ENCODE measurements at places on chromosomes 3 and 15. TPM values are rescaled to one million over a fixed set of nuclear protein-coding genes. Genes with fewer than 3 reads are reported as not detected.

- no peak for DNase-seq
Measured at GRCh38 chr15:62469874-62470688, 305.0 kb upstream of the C2CD4B start.

- no peak for DNase-seq
Measured at GRCh38 chr15:57298843-57299550, 77.3 kb upstream of the CGNL1 start.

GRCh38 chr15:55289011-55289745, 435 bp downstream of the RAB27A start:
- peak; percentile 20 for DNase-seq

- DNase-seq: no peak
Measured at GRCh38 chr15:65376767-65377104, 1.1 kb downstream of the IGDCC3 start.

- no peak for DNase-seq
Measured at GRCh38 chr3:154955907-154956533, 124.1 kb upstream of the MME start.

- DNase-seq: no peak
Measured at GRCh38 chr3:53192608-53193007, 31.6 kb downstream of the PRKCD start.

DNA sequence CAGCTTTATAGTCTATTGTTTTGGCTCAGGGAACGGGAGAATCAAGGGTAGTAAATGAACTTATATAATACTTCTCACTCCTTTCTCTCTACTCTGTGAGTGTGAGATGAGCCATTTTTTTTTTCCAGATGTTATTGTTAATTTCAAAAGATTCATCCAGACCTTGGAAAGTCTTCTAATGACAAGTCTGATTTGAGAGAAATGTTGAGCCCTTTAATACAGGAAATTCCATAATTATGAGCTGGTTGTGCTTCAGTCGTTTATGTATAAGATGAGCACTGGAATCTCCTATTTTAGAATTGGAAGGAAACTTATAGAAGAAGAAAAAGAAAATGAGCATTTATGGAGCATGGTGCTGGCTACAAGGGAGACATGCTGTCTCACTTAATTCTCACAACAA, 92.0 kb downstream of the FBN1 start:
- no peak for DNase-seq

DNA sequence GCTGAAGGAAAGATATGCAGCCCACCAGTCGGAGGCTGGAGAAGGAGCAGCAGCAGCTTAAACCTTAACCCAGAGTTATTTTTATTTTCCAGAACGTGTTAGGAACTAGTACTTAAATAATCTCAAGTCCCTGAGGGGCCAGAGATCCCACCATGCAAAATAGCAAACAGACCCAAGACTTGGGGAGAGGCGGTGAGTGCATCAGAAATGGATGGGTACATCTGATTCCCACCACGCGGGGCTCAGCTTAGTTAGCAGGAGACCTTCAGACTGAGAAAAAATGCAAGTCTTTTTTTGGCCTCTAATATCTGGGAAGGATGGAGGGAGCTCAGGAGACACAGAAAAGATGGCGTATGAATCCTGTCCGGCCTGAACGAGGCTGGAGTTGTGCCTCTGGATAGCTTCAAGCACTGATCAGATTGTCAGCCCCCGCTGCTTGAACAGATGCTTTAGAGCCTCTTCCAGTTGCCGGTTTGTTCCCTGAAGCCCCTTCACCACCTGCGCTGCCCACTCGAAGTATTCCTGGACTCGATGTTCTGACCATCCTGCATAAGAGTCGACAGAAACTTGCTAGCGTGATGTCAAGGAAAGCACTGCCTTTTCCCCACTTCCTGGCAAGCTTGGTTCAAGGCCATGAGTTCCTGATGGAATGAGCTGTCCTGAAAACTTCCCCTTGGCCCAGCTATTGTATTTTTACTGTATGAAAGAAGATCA, 1.3 kb downstream of the HDDC3 start:
- DNase-seq: no peak

DNA sequence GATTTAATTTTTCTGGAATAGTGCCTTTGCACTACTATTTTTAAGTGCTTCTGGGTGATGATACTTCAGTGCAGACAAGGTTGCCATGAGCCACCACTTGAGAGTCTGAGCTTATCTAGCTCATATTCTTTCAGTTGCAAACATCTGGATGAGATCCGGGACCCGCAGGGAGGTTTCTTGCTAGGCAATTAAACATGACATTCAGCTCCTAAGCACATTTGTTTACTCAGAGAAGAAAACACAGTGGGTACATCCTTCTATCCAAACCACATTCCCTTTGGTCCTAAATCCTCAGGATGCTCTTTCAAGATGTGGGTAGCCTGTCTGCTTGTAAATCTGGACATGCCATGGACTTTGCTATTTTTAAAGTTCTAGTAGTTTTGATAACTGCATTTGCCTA, 12.0 kb downstream of the PLSCR1 start:
- DNase-seq: no peak

- no peak for DNase-seq
Measured at GRCh38 chr3:2650746-2651145, 459.4 kb downstream of the IL5RA start.

DNA sequence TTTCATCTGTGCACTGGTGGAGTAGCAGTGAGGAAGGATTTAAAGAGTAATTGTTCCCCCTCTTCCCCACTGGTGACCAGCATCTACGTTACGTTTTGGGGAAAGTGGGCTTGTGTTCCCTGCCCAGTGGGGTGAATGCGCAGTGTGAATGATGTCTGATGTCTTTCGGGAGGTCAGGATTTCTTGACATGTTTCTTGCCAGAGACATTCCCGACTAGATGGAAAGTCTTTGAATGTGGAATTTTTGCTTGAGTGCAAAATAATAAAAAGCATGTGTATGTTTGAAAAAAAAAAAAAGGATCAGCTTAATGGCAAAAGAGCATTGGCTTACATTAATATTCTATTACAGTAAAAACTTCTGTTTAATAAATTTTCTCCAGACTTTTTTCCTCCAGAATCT, 632.2 kb downstream of the FOXP1 start:
- no peak for DNase-seq

- no peak for DNase-seq
Measured at GRCh38 chr3:25952133-25952532, 162.2 kb downstream of the OXSM start.

DNA sequence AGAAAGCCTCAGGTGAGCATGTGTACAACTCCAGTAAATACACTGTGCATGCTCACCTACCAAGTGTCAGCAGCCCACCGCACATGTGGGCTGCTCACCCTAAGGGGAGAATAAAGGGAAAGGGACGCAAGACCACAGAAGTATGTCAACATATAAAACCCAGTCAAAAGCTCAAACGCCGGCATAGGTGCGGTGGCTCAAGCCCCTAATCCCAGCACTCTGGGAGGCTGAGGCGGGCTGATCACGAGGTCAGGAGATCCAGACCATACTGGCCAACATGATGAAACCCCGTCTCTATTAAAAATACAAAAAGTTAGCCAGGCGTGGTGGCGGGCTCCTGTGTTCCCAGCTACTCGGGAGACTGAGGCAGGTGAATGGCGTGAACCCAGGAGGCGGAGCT, 732.1 kb downstream of the ZPLD1 start:
- no peak for DNase-seq

DNA sequence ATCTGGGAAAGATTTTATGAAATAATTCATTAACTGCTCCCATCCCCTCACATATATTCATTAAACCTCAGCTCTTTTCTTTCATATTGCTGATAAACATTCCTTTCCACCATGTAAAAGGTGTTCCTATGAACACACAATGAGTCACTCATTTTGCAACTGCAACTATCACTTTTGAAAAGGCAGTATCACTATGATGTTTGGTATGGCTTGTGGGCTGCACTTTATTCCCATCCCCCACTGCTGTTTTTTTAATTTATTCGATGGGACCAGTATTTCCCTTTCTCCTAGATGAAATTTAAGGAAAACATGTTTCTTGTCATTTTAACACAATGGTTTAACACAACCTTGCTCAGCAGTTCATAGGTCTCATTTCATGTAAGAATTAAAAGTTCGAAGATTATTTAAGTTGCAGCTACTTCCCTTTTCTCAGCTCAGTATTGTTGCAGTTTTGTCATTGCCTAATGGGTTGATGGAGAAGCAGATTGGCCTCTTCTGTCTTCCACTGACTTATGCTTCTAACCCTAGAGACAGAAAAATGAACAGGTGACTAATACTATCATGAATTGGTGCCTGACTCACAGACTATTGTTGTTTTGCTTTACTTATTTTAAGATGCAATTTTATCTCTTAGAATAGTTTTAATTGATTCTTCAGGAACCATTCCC, 280.3 kb downstream of the ZPLD1 start:
- no peak for DNase-seq

DNA sequence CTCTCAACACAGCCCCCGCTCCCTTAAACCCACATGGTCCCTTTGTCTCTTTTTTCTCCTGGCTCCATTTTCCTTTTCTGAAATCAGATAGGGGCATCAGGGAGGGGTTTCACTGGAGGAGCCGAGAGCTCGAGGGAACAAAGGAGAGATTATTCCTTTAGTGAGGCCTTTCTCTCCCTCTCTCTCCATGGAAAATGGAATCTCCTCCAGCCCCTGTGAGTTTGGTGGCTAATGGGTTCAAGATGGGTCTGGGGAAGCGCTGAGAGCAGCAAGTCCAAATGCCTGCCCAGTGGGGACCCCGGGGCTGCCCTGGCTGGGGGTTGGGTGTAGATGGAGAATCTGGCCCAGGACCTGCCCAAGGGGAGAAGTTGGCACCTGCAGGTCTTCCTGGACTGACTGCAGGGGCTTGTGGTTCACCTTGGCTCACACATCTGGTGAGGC, 56.8 kb downstream of the ITGA11 start:
- no peak for DNase-seq

DNA sequence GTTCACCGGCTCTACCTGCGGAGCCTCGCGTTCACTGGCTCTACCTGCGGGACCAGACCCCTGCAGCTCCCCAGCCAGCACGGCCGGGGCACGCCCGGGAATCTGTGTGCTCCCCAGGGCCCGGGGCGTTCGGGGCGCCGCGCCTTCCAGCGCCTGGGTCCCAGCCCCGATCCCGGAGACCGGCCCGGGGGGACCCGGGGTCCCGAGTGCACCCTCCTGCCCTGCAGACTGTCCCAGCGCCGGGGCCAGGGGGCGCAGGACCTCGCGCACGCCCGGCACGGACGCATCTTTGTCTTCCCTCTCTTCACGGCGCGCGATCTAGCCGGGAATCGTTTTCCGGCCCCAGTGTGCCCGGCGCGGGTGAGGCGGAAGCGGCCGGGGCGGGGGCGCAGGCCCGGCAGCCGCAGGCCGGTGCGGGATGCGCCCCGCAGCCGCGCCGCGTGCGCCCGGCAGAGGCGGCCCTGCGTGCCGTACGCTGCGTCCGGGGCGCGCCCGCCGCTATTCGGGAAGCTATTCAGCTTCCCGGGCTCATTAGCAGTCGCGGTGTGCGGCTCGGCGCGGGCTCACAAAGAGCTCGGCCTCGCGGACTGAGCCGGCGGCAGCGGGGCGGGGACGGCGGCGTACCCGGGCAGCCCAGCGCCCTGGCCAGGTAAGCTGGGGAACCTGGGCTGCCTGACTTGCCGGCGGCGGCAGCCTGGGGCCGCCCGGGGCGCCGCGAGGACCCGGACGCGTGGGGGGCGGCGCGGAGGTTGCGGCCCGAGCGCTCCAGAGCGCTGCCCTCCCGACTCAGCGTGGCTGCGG, at the start of gene APBA2:
Gene APBA2 (plus strand): TSS at position 345 of the 801 bp plus-strand sequence. CDS start 167,911 bp downstream, outside the sequence.
- peak; percentile 16 for DNase-seq

DNA sequence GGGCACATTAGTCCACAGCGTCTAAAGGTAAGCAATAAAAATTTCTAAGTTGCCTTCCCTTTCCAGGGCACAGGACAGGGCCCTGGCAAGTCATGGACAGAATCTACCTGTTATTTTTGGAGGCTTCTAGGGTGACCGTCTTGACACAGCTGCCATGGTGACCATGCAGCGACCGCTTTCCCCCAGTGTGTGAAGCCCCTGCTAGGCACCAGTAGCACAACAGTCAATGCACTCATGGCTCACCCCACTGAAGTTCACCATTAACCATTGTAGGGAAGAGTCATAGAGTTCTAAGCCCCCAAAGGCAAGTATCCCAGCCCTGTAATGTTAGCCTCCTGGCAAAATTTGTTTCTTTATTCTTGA, 43.8 kb upstream of the SLCO2A1 start:
- no peak for DNase-seq

DNA sequence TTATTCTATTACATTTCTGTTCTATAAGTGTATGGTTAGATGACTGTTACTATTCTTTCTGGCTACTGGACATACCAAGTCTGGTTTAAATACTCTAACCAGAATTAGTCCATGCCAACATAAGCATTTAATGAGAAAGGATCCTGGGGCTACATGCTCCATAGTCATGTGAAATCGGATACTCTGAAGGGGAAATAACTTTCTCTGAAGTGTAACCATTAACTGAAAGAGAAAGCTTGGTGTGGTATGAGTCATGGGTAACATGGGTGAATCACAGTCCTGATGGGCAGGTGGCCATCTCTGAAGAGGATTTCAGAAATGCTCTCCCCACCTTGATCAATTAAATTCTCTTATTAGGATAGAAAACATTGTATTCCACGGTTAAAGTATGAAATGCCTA, 69.4 kb downstream of the FHIT start:
- no peak for DNase-seq

DNA sequence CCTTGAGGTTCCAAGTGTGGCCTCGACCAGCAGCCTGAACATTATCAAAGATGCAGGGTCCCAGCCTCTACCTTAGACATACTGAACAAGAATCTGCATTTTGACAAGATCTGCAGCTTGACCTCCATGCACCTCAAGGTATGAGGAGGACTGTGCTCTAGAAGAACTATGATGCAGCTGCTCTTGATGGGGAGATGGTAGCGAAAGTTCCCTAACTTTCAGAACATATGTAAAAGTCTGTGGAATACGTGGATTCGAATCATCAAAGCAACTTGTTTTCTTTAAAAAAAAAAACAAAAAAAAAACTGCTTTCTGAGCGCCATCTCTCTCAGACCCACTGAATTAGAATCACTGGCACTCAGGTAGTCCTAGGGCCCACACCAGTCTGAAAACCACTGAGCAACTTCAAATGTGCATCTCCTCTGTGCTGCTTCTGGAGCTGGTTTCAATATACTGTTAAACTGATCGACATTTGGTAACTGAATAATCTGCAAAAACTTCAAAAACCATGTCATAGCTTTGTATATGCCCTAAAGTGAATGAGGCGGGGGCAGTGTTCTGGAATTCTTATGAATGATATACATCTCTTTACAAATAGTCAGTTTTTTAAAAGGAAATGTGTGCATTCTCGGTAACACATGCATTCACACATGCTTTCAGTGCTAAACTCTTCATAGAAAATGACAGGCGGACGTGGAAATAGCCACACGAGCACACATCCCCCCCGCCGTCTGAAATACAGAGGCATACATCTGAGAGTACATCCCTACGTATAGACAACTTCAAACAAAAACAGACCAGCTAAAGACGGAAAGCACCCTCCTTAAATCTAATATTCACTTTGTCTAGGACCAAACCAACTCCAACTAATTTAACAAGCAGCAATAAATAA, 128.8 kb downstream of the FOXP1 start:
- no peak for DNase-seq

GRCh38 chr15:50302581-50302980, 37.1 kb upstream of the HDC start:
- no peak for DNase-seq

Gene GOLGA8T
- not detected for total RNA-seq

Gene TF
- total RNA-seq: 0.11 TPM

Gene GPR176
- total RNA-seq: 0.53 TPM

Gene RARRES1
- total RNA-seq: 0.21 TPM

Gene CX3CR1
- total RNA-seq: 0.48 TPM

Gene ANKRD63
- 0.41 TPM for total RNA-seq

Gene THRB
- not detected for total RNA-seq

Gene PRKCD
- 30.6 TPM for total RNA-seq

Gene ASB14
- not detected for total RNA-seq

Gene FOXB1
- total RNA-seq: 11.8 TPM

Gene CKMT1B
- 0.32 TPM for total RNA-seq
